ENCODE measurements at places on chromosomes 5 and 9.

DNA sequence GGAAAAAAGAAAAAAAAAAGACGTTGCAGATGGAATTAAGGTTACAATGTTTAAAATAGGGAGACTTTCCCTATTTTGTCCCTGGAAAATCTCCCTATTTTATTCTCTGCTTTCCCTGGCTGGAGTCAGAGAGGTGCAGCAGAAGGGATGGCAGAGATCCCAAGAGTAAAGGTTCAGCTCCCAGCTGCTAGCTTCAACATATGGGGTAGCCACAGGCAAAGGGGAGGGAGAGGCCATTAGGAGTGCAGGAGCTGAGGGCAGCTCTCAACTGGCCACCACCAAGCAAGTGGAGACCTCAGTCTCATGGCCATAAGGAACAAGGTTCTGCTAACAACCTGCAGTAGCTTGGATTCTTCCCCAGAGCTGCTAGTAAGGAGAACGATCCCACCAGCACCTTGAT is 367.0 kb upstream of the DAP start:
- DNase-seq, result no peak

GRCh38 chr5:102654559-102655349 is 100.4 kb upstream of the PAM start:
- no peak for DNase-seq

- no peak for DNase-seq
Measured at GRCh38 chr9:8871796-8872445, 1072.3 kb upstream of the DMAC1 start.

DNA sequence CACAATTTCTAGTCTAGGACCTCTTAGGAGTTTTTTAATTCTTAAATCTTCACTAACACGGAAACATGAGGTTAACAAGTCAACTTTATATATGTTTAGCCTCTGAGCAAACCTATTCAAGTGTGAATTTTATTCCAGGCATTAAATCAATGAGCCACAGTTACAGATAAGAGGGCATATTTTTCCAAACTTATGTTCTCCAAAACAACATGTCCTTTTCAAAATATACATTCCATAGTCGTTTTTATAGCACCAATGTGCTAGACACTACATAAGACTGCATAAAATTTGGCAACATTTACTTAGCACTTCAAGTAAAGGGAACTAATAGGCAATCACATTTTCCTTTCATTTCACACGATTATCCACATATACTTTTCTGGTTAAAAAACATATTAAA is 6.5 kb downstream of the TMEM245 start:
- no peak for DNase-seq

Measured in activated CD8-positive, alpha-beta memory T cell treated with anti-CD3 and anti-CD28 coated beads for 1 hour (primary cell).